ENCODE measurements at places on chromosomes 5 and 9.
A peak's percentile ranks its signal among the peaks of the same experiment; 100 is the strongest.

DNA sequence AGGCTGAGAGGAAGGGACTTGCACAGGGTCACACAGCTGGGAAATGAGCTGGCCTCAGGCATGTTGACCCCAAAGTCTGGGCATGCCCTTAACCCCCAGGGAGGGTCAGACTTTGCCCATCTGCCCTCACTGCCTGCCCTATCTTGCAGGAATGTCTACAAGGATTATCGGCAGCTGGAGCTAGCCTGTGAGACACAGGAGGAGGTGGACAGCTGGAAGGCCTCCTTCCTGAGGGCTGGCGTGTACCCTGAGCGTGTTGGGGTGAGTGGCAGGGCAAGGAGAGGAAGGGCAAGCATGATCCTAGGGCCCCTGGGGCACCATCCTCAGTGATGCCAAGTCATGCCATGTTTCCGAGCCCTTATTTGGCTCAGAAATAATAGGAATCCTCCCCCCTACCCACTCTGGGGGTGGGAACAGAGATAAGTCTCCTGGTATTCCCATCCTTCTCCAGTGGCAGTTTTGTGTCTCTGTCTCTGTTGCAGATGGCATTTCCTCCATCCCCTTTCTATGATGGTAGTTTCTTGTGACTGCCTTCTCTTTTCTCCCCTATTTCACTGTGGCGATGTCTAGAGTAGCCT lies 28.5 kb downstream of the GOLGA2 start:
- no peak for ATAC-seq

GRCh38 chr5:57791875-57792274 lies 309.3 kb upstream of the ACTBL2 start:
- ATAC-seq, result no peak

GRCh38 chr9:121888438-121888775 lies 204.7 kb downstream of the TTLL11 start:
- no peak for ATAC-seq

DNA sequence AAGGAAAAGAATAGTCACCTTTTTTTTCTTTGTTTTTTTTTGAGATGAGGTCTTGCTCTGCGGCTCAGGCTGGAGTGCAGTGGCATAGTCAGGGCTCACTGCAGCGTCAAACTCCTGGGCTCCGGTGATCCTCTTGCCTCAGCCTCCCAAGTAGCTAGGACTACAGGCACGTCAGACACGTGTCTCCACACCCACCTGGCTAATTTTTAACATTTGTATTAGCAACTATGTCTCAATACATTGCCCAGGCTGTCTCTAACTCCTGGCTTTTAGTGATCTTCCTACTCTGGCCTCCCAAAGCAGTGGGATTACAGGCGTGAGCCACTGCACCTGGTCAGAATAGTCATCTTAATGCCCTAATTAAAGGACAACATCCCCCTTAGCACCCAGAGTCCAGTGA lies 54.4 kb upstream of the CTSL start:
- no peak for ATAC-seq

DNA sequence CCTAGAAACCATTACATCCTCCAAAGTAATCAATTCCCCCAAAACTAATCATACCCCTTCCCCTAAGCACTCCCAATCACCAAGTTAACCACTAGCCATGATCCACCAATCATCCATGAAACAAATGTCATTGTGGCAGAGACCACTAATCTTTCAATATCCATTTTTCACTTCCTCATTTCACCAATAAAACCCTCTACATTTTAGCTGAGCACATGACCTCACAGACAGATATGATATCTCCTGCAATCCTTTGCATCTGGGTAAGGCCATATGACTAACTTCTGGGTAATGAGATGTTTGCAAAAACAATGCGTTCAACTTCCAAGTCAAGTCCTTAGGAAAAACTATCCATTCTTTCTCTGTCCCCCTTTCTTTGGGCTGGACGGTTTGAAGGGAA lies 20.7 kb downstream of the OR2S2 start:
- no peak for ATAC-seq

- ATAC-seq, result no peak
These were observed 155.7 kb upstream of the RIOK2 start for GRCh38 chr5:97338729-97339128.

- ATAC-seq, result no peak
These were observed 219.8 kb downstream of the SLIT3 start for GRCh38 chr5:169081000-169081724.

DNA sequence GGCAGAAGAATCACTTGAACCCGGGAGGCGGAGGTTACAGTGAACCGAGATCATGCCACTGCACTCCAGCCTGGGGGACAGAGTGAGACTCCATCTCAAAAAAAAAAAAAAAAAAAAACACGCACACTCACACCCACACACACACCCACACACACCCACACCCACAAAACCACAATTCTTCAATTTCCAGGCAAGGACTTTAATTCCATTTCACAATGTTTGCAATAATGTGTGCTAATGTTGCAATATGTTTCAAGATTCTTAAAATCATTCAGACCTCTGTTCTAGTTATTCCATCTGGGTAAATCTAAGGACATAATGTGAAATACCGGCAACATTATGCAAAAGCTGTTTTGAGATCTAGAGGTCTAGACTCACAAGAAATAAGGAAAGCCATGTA lies 28.3 kb downstream of the CCDC69 start:
- no peak for ATAC-seq

GRCh38 chr9:6134661-6135180 lies 80.9 kb upstream of the IL33 start:
- no peak for ATAC-seq

DNA sequence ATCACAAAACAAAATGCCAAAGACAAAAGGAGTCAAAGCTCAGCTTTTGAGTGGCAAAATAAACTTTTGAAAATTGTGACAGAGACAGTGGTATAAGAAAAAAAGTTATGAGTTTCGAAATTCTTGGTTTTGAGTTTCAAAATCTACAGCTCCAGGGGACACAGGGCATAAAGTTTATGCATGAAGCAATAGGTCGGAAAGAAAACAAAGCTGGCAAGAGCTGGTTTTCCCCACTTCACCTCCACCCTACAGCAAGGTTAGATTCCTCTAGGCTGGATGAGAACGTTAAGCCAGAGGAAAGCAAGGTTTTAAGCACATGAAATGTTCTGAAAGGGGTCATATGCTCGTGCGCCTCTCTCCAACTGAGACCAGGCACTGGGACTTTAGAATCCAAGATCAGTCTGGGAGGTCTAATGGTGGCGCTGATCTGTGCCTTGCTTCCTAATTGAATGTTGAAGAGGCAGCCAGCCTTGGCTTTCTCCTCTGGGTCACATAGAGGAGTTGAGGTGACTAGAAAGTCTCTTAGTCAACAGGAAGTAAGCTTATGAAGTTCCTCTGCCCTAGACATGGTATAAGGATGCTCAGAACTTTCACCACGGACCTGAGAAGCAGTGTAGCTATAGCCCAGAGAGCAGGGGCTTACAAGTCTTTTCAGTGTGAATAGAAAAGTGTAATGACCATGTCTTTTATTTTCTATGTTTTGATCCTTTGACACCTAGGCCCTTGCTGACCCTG lies 167.7 kb upstream of the DMAC1 start:
- ATAC-seq, result peak; percentile 44

- ATAC-seq, result no peak
These were observed 7.6 kb upstream of the F2RL1 start for GRCh38 chr5:76811214-76811613.

GRCh38 chr5:122252319-122252718 lies 59.7 kb upstream of the SNCAIP start:
- ATAC-seq, result no peak

DNA sequence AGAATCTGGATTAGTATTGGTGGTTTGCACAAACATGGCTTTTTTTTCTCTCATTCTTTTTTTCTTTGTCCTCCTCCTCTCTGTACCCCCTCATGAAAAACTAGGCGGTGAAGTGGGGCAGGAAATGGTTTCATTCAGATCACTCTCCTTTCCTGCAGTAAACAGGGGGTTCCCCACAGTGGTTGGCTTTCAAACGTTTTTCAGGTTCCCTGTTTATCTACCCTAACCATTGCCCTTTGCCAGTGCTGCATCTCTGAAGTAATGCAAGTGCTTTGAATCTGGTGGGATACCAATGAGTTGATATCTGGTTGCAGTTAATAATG lies 29.8 kb downstream of the NR4A3 start:
- peak; percentile 48 for ATAC-seq

DNA sequence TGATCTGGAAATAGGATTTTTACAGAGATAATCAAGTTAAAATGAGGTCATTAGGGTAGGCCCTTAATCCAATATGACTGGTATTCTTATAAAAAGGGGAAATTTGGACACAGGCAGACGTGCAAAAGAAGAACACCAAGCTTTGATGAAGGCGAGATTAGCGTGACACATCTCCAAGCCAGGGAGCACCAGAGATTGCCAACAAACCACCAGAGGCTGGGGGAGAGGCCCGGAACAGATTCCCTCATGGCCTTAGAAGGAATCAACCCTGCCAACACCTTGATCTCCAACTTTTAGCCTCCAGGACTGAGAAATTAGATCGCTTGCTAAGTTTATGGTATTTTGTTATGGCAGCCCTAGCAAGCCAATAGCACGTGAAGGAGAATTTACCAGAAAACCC lies 10.8 kb upstream of the ARSI start:
- no peak for ATAC-seq

- ATAC-seq, result no peak
These were observed 63.1 kb downstream of the NACC2 start for GRCh38 chr9:136031741-136032730.

- no peak for ATAC-seq
These were observed 114.8 kb downstream of the ZNF622 start for GRCh38 chr5:16350816-16351215.

- peak; percentile 67 for ATAC-seq
These were observed 188.7 kb downstream of the EBF1 start for GRCh38 chr5:158910782-158911692.

GRCh38 chr5:68176253-68176652 lies 39.3 kb upstream of the PIK3R1 start:
- no peak for ATAC-seq

GRCh38 chr5:81420039-81420667 lies 26.2 kb upstream of the ACOT12 start:
- peak; percentile 93 for ATAC-seq

DNA sequence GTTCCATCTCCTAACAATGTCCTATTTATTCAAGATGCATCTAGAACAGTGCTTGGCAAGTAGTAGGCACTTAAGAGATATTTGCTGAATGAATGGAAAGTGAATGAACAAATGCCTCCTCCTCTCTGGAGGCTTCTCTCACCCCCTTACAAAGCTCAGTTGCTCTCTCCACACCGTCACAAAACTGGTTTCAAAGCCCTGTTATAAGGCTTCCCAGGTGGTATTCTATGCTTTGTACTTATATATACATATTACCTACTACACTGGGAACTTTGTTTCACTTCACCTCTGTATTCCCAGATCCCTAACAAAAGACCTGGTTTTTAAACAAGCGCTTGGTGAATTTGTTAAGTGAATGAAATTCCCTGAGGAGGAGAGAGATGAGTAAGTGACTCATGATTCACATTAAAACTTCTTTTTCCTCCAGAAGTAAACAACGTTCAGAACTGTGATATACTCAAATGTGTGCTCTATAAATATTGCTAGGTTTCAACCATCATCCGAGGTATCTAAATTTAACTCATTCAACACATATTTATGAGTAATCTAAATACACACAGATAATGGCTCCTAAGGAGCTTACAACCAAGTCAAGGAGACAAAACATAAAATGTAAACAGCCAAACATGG lies 36.0 kb downstream of the DENND1A start:
- no peak for ATAC-seq

- no peak for ATAC-seq
These were observed 36.8 kb upstream of the ZNF608 start for GRCh38 chr5:124783285-124783684.

DNA sequence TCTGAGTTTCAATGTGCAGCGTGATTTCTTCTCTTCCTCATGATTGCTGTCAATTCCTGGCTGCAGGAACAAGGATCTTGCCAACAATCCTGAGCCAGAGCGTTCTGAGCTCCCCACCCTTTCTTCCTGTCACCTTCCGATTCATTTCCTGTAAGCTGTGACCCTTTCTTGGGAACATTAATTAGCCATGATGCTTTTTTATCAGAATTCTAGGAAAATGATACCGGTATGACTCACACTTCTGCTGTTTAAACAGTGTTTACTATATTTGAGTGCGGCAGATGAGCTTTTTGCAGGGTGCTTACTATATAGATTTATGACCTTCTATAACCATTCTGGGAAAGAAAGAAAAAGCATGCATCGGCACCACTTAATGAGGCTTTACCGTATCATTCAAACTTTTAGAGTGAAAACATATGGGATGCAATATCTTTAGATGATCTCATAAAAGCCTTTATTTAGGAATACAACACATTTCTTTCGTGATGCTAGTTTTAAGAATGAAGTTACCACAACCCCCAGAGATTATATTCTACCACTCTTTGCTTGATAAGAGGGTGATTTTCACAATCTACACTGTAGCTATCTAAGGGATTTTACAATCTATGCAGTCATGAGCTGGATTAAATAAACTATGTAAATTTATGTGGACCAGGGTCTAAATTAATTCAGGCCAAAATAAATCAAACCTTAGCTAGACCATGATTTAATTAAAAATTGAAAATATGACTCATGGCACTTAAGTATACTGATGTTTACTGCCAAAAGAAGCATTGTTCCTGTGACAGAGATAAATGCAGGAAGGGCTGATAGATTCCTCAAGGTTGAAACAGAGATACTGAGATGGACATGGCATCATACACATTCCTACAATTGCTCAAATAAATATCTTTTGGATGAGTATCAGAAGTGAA lies 38.0 kb upstream of the OSMR start:
- no peak for ATAC-seq

DNA sequence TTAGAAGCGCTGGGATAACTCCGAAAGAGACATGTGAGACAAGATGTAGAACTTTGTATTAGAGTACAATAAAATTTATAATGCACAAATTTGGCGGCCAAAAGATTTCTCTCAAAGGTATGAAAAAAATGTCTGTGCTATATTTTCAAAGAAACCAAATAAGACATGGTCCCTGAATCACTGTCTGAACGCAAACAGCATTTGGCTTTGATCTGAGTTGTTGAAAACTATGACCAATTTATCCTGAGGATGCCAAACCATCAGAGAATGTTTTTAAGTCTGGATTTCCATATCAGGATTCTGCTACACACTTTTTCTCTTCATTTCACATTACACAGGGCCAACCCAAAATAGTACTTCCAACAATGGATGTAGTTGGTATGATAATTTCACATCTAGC lies 9.9 kb upstream of the GLIS3 start:
- ATAC-seq, result no peak

- no peak for ATAC-seq
These were observed 44.2 kb downstream of the MRPL36 start for GRCh38 chr5:1755321-1755949.

DNA sequence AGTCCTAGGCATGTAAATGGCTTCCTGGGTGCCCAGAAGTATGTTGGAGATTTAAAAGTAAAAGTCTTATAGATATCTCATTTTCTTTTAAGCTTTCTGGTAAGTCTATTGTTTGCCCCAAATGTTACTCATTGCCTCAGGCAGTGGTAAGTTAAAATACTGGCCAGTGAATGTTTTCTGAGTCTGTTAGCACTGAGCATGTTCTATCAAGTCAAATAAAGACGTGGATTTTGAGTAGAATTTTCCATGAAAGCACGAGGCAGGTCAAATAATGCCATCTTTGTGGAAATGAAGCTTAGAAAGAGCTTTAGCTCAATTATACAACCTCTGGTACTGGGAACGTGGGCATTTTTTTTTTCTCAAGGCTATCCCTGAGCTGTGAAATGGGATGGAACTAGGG lies 651.3 kb upstream of the ACO1 start:
- no peak for ATAC-seq
